Globus pallidus (tissue), 1 donor: ENCODE measurements at places on chromosomes 11 and 22.

GRCh38 chr11:110524238-110524637, 94.5 kb downstream of the FDX1 start:
- DNase-seq: no peak

- DNase-seq: no peak
Measured at GRCh38 chr11:15655552-15655951, 540.8 kb downstream of the INSC start.

DNA sequence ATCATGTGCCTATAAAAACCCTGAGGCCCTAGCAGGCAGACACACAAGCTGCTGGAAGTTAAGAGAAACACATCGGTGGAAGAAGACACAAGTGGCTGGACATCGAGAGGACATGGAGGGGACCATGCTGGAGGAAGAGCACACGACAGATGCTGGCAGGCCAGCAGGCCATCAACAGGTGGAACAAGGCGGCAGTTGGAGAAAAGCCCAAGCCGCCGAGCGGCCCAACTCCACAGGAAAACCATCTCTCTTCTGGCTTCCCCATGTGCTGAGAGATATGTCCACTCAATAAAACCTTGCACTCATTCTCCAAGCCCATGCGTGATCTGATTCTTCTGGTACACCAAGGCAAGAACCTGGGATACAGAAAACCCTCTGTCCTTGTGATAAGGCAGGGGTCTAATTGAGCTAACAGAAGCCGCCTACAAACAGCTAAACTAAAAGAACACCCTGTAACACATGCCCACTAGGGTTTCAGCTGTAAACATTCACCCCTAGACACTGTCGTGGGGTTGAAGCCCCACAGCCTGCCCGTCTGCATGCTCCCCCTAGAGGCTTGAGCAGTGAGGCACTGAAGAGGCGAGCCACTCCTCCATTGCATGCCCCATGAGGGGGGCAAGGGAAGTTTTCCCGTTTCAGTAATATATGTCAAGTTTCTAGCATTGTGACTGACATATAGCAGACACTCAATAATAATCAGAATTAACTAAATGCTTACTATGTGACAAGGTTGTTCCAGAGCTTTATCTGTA, 39.0 kb upstream of the MMP20 start:
- no peak for DNase-seq

GRCh38 chr22:31085493-31085824, 4.3 kb downstream of the SMTN start:
- peak; percentile 92 for DNase-seq

- DNase-seq: no peak
Measured at GRCh38 chr11:65363770-65364169, 9.2 kb downstream of the TIGD3 start.

- DNase-seq: no peak
Measured at GRCh38 chr22:43042101-43042780, 27.3 kb upstream of the PACSIN2 start.

GRCh38 chr22:49152127-49152938, 675.3 kb downstream of the BRD1 start:
- no peak for DNase-seq

- DNase-seq: peak; percentile 71
Measured at GRCh38 chr11:130314184-130314749, 450 bp downstream of the ZBTB44 start.

DNA sequence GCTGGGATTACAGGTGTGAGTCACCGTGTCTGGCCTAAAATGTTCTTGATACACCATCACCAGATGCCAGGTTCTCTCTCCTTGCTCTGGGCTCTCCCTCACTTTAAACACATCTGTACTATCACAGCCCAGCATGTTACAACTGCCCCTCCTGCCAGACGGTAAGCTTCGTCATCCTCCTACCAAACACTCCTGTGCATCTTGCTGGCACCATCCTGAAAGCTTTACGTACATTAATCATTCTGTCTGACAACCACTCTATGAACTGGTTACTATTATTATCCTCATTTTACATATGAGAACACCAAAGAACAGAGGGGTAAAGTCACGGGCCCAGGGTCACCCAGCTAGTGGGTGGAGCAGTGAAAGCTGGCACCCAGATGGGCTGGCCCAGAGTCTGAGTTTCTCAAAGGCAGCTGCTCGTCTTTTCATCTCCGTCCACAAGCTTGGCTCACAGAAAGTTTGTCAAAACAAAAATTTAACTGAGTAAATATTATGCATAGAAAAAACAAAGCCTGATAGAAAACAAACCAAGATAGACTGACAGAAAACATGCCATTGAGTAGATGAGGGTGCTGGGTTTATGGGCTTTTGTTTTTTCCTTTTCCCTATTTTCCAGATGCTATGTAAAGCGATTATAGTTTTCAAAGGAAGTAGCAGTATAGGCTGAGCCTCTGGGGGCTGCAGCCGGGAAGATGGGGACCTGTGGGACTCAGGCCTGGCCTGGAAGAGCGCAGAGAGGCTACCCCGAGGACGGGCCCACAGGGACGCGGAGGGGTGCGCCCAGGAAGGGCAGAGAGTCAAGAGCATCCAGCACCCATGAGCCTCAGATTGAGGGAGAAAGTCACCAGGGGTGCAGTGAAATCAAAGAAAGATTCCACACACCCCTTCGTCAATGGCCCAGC, 9.5 kb downstream of the PLA2G6 start:
- no peak for DNase-seq
